ENCODE measurements at places on chromosomes 13 and 19.

GRCh38 chr19:28416245-28416644, 796.7 kb downstream of the UQCRFS1 start:
- no peak for DNase-seq

- no peak for DNase-seq
These were observed 161.8 kb downstream of the DNAJC15 start for GRCh38 chr13:43185226-43185625.

- no peak for DNase-seq
These were observed 460.3 kb downstream of the KCTD12 start for GRCh38 chr13:76425935-76426334.

- no peak for DNase-seq
These were observed 59.0 kb upstream of the MCF2L start for GRCh38 chr13:112910016-112910415.

DNA sequence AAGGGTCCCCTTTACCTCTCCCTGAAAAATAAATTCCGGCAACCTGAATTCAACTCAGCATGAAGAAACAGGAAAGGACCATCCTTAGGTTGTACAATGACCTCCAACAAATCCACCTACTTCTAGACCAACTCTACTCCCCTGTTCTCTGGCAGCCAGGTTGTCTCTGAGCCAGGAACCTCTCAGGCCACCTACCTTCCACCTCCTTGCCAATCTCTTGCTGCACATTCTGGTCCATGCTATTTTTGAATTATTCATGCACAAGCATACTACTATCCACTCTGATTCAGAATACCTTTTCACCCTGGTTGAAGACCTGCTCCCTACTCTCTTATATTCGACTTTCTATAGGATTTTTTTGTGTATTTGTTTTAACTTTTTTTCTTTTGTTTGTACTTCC, 415.0 kb upstream of the ZNF507 start:
- no peak for DNase-seq

GRCh38 chr19:14677464-14677863, 2.8 kb upstream of the ADGRE3 start:
- DNase-seq: no peak

- DNase-seq: no peak
These were observed 15.1 kb upstream of the ZNF599 start for GRCh38 chr19:34788074-34788473.

- no peak for DNase-seq
These were observed 35.6 kb downstream of the GADD45B start for GRCh38 chr19:2511570-2511969.

DNA sequence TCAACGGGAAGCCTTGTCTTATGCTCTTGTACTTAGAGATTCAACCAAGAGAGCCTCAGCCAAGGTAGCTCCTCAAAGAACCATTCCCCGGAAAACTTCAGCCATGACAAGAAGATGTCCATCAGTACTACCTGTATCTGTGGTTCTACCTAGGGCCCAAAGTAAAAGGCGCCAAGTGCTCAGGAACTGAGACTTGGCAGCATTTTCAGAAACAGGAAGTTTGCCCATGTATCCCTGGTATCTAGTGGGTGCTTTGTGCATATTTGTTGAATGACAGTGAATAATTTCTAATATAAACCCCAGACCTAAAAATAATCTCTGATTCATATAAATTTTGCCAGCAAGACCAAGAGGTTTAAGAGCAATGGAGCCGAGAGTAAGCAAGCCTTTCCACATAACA, 7.2 kb downstream of the FAM216B start:
- DNase-seq: no peak

- no peak for DNase-seq
These were observed 244.5 kb downstream of the DNAJC15 start for GRCh38 chr13:43267916-43268315.

DNA sequence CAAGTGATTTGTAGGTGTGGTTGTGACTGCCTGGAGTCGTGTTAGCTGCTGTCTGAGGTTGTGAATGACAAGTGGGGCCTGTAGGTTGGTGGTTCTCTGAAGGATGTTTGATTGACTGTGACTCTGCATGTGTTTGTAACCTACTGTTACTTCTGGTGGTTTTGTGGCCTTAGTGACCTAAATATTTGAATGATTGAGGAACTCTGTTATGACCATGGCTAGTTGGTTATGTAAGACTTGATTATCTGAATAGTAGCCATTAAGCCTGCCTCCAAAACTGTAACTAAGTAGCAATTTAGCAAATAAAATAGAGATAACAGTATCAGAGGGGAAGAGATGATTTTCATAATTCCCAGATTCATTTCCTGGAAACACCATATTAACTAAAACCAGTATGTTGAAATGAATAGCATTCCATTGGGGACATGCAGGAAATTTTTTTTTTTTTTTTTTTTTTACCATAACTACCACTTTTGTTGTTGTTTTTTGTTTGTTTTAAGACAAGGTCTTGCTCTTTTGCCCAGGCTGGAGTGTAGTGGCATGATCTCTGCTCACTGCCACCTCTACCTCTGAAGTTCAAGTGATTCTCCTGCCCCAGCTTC, 865 bp downstream of the ZNF382 start:
- peak; percentile 10 for DNase-seq

- no peak for DNase-seq
These were observed 11.0 kb downstream of the GAS6 start for GRCh38 chr13:113852536-113853517.

DNA sequence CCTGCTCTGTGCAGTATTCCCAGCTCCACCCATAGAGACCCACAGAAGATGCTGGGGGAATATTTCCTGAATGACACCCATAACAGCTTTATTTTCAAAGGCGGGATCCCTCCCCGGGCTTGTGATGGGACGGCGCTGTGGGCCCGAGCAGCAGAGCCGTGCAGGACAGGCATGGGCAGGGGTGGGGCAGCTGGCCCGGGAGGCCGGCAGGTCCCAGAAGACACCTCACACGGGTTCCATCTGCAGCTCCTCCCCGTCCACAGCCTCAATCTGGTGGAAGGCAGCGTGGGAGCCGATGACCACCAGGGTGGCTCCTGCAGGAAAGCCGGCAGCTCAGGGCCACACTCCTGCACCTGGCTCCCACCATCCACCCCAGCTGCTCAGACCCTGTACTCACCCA, 2.5 kb downstream of the RABAC1 start:
- DNase-seq: no peak

- DNase-seq: no peak
These were observed 11.1 kb upstream of the SERP2 start for GRCh38 chr13:44362394-44363040.

- no peak for DNase-seq
These were observed 47.3 kb downstream of the LATS2 start for GRCh38 chr13:21014139-21014501.

- DNase-seq: no peak
These were observed 109.3 kb downstream of the COL4A2 start for GRCh38 chr13:110416131-110417025.

DNA sequence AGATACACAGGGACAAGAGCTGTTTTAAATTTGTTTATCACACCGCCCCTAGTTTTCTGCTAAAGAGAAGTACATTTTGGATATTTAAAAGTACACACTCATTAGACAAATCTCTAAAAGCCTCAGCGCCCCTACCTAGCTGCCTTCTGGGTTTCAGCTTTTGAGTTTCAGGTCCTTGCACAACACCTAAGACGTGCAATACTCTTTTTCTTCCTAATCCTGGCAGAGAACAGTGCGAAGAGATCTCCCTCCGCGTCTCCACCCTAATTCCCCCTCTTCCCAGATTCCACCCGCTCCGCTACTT, 421 bp upstream of the KLF5 start:
- no peak for DNase-seq

Measured in cerebellar nuclear complex (tissue), 1 donor.